Right ventricle myocardium inferior (tissue), 1 donor: ENCODE measurements at places on chromosomes 5 and 9. TPM values are rescaled to one million over a fixed set of nuclear protein-coding genes. Genes with fewer than 3 reads are reported as not detected.
A peak's percentile ranks its signal among the peaks of the same experiment; 100 is the strongest.

Gene SPINK4
- total RNA-seq: not detected

Gene C9orf153
- total RNA-seq: not detected

Gene PRSS3
- not detected for total RNA-seq

Gene PCSK5
- total RNA-seq: 4.5 TPM

DNA sequence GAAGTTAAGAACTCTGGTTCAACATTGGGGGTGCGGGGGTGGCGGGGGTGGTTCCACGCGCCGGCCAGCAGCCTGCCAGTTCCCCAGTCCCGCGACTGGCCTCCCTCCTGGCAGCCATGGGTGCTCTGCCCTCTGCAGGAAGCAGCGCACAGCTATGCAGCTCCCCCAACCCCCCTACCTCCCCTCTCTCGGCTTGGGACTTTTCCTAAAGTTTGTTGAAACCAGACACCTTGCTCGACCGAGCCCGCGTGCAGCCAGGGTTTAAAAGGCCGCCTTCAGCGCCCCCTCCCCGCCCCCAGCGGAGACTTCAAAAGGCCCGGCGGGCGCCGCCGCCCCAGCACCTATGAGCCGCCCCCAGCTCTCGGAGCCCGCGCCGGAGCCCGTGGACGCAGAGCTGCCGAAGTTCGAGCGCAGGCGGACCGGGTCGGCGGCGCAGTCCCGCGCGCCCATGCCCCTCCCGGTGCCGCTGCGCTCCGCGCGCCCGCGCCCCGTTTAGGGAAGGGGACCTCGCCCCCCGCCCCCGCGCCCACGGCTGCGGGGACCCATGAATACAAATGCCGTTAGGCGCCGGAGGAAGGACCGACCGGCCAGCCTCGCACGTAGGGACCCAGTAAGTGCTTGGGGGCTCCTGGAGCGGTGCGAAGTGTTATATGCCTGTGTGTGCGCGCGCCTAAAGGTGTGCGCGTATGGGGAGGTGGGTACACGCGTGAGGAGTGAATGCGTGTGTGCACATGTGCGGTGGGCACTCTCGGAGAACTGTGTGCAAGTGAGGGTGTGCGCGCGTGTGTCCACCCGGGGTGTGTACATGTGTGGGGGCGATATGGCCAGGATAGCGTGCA lies 1.4 kb upstream of the COL27A1 start:
- DNase-seq: no peak

DNA sequence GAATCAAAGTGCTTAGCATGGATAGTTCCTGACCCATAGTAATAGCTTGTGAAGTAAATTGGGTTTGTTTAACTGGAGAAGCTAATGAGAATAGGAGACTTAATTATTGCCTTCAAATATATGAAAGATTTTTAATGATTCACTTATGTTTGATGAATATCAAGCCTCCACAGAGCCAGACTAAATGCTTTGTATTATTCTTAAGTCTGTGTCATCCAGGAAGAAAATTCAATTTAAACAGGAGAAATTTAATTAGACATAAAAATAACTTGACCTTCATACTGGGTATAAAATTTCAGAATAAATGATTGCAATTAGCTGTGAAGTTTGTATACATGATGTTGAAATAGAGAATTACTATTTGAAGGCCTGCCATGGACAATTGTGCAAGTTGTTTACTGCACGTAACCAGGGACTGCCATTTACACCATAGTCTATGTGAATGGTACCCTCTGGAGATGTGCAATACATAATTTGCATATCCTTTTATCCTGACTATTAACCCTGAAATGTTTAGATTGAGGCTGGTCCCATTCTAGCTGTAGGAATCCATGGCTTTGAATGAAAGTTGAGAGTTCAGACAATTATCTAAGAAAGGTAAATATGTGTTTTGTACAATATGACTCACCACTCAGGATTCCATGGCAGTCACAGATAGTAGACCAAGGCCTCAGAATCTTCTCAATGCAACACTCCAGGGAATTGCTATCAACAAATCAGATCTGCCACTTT lies 133.5 kb upstream of the IL12B start:
- no peak for DNase-seq

DNA sequence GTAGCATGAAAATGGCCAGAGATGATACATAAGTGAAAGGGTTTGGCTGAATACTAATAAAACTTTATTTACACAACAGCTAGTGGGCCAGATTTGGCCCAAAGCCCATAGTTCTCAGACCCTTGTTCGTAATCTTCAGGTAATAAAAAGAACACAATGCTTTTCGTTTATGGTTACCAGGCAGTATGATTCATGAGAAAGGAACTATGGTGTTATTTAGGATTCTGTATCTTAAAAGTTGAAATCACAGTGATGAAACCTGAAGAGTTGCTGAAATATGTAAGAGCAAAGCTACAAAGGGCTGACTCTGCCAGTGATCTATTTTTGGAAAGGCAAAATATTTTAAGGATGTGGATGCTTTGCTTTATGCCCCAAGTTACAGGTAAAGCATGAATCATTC lies 192.7 kb downstream of the SMC2 start:
- no peak for DNase-seq

GRCh38 chr5:37323607-37324006 lies 47.3 kb downstream of the NUP155 start:
- DNase-seq: no peak

DNA sequence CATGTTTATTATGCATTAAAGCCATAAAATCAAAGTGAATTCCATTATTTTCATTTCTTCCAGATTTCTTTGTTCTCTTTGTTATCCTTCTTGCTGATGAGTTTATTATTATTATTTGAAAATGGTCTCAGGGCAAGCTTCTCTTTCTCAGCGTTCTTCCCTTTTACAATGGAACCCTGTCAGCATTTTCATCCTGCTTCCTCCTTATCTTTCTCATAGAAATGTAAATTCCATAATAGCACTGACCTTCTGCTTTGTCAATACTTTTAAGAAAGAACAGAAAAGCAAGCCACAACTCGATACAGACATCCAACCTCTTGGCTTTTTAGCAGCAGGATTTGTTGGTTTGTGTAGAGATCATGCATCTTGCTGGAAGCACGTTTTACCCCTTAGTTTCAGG lies 114.0 kb upstream of the BASP1 start:
- DNase-seq: no peak

- DNase-seq: peak; percentile 31
Measured at GRCh38 chr5:179224741-179225140, 120.5 kb downstream of the ADAMTS2 start.

- DNase-seq: no peak
Measured at GRCh38 chr5:137727623-137728022, 8.3 kb downstream of the KLHL3 start.

DNA sequence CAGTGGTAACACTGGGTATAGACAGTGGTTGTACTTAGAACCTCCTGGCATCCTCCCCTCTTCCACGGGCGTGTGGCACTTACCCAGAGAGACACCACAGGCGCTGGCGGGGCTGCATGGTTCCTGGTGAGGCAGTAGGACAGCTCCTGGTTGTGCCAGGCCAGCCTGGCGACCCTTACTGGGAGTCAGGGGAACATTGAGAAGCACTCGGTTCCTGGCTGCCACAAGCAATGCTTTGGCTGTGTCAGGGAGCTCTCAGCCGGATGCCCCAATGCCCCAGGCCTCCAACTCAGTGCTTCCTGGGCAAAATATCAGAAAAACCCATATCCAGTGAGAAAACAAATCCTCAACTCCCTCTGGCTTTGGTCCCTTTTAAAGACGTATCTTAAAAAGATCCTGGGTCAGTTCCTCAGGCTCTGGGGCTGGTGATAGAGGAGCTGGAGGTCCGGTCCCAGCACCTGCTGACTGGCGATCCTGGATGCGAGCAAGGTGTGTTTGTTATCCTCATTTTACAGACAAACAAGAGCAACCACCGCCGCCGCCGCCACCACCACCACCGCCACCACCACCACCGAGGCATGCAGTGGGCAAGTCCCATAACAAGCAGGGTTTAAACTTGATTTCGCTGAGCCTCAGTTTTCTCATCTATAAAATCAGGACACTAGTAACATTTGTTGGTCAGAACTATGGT lies 4.2 kb downstream of the NKX2-5 start:
- peak; percentile 81 for DNase-seq

DNA sequence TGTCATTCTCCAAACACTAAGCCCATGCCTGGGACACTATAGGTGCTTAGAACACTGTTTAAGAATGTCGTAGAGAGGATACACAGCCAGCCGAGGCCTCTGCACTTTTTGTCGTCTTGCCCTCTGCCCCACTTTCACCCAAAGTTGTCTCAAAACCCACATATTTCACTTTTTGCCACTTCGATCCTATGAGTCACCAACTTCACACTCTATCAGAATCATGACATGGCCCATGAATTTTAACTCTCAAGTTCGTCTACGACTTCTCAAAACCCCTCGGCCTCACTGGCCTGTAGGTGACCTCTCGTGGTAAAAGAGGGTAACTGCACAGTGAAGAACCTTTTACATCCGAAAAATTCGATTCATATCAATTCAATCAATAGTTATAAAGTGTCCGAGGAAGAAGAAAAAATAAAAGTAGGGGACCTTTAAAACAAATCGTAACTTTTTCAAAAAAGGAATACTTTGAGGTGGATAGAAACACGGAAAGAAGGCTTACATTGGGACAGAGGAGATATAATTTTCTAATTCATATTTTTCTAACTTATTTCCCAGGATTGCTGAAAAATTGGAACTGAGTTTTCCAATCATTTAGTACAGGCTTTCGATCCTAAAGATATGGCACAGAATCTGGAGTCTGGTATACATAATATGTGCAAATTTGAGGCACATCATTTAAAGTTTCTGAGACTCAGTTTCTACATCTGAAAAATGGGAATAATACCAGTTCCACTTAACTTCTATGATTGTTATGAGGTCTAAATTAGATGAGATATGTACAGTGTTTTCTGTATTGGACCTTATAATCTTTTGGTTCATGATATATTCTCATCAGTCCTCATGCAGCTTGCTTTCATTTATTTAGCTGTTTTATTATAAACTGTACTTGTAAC lies 122.6 kb downstream of the APBA1 start:
- no peak for DNase-seq

GRCh38 chr9:136582977-136583735 lies 37.3 kb upstream of the NOTCH1 start:
- peak; percentile 41 for DNase-seq
